ENCODE measurements at places on chromosomes 7 and 10.
A peak's percentile ranks its signal among the peaks of the same experiment; 100 is the strongest.

GRCh38 chr10:75542084-75542483 is 110.7 kb downstream of the LRMDA start:
- DNase-seq: no peak

DNA sequence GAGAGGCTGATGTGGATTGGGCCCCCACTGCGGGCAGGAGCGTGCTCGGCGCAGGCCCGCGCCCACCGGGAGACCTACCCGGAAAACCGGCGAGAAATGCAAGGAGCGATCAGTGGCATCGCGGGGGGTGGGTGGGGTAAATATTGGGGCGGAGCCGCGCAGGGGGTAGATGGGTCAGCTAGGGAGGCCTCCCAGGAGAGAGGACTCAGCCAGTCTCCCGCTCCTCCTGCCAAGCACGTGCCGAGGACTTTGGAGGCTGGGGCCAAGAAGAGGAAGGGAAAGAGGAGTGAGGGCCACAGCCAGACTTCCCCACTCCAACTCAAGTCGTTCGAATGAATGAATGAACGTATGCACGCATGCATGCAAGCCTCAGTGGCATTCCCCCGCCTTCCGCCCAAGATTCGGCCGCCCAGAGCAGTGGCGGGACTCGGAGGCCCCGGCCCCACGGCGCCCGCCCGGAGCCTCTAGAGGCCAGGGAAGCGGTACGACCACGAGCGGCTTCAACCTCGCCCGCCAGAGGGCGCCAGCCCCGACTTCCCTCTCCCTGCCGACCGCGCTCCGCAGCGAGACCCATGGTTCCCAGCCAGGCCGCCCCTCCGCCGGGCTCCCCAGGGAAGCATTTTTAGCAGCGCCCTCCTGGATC is 3.6 kb downstream of the NPM3 start:
- DNase-seq: peak; percentile 91

GRCh38 chr7:76359111-76359977 is 553 bp upstream of the YWHAG start:
- peak; percentile 98 for DNase-seq

- DNase-seq: no peak
Measured at GRCh38 chr7:96833676-96834453, 124.2 kb upstream of the SEM1 start.

DNA sequence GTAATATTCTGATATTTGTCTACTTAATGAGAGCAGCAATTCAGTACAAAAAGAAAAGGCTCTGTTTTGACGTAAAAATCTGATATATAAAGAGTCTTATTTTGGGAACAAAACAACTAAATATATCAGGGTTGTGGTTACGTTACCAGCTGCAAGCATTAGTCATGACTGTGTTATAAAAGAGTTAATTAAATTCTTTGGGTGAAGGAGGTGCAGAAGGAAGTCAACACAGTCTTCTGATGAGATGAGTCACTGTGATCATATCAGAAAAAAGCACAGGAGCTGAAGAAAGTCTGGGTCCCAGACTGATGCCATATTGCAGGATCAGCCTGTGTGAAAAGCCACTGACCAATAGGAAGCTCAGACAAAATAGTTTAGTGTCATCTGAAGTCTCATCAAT is 234.3 kb upstream of the TEX47 start:
- DNase-seq: no peak

- peak; percentile 14 for DNase-seq
Measured at GRCh38 chr7:30647589-30648364, 34.5 kb downstream of the CRHR2 start.

GRCh38 chr7:21261627-21262594 is 166.0 kb upstream of the SP4 start:
- DNase-seq: peak; percentile 19

DNA sequence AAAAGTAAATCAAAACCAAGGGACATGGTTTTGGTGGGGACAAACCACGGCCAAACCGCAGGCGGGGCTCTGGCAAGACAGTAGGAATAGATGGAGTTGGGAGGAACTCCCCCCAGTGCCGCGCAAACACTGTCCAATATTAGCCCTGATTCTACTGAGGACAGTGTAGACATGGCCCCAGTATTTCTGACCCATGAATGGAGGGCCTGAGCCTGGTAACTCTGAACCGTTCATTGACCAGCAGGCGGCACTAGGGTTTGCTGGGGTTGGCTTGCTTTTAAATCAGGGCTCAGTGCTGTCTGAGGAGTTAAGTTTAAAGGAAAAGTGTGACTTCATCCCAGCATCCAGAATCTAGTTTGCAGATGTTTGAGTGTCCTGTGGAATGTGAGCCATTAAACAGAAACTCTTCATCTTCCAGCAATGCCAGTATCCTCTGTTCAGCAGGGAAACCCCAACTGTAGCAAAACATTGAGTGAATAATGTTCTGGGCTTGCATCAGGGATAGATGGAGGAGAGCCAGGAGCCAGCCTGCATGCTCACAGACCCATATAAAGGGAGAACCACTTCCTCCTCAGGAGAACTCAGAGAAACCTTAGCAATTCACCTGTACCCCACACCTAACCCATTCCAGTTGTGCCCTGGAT is 147.4 kb upstream of the PRSS58 start:
- no peak for DNase-seq

GRCh38 chr7:32023376-32023775 is 46.8 kb downstream of the PDE1C start:
- DNase-seq: no peak

DNA sequence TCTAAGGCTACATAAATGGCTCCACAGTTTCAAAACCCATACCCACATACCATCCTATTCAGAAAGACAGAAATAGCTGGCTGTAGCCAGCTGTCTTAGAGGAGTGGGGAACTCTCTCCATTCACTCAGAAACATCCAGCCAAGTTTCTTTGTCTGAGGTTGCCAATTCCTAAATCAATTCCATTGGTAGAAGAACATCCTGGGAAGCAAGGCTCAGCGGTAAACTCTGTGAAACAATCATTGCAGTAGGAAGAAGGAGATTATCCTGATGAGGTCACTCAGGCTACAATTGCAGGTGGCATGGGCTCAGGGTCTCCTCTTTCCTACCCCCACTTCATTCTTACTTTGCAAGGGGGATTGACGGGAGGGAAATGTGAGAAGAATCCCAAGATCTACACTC is 154.0 kb downstream of the ETV1 start:
- no peak for DNase-seq

DNA sequence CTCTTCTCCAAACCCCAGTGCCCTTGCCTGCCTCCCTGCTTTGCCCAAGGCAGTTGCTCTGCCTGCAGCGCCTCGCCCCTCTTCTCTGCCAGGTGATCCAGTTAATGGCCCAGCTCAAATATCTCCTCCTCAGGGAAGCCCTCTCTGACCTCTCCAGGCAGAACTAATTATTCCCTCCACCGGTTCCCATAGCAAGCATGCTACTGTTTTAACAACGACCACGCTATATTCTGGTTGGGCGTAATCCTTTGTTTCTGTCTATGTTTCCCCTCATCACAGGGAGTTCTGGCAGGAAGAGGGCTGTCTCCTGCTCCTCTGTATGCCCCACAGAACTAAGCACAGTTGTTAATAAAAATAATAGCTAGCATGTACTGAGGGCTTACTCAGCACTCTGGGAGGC is 36.8 kb upstream of the R3HCC1L start:
- DNase-seq: no peak

DNA sequence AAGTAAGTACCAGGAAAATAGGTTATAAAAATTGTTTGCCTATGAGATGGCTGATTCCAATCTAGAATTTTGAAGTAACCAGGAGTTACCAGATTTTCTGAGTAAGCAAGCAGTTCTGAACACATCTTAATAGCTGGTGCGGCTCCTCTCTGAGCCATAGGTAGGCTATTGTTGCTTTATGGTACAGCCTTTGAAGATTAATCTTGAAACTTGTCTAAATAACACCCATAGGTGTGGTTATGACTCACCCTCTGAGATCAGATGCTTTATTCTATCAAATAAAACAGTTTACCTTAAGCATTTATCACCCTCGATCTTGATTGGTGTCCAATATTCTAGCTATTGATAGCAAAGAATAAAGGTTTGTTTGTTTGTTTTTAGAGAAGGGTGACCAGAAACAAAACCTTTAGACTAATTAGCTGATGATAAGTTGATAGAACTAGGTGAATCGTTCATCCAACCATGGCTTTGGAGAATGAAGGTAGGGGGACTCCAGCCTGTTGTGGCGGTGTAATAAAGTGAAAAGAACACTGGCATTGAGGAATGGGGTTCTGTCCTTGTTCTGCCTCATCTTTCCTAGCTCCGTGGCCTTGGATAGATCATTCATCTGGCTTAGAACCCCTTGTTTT is 72.2 kb downstream of the VTI1A start:
- DNase-seq: peak; percentile 29

- no peak for DNase-seq
Measured at GRCh38 chr10:62512732-62513475, 138.7 kb downstream of the ZNF365 start.

DNA sequence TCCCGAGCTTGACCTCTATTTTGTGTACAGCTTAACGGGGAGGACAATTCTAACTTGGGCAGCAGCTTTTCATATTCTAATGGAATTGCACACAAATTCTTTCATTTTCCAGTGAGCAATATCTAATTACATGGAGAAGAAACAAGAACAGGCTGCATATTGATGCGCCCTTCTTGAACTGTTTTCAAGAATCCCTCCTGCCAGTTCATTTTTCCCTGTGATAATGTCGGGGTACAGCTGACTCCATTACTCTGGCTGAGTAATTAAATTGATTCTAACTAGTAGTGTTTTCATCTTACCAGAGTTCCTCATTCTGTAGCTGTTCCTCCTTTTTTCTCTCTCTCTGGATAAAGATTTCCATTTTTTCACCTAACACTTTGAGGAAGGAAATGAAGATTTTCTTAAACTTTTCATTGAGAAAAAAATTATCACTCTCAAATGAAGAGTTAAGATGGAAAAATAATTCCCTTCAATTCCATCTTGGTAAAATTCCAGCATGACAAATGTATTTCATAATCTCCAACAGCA is 190.9 kb downstream of the FANK1 start:
- no peak for DNase-seq

DNA sequence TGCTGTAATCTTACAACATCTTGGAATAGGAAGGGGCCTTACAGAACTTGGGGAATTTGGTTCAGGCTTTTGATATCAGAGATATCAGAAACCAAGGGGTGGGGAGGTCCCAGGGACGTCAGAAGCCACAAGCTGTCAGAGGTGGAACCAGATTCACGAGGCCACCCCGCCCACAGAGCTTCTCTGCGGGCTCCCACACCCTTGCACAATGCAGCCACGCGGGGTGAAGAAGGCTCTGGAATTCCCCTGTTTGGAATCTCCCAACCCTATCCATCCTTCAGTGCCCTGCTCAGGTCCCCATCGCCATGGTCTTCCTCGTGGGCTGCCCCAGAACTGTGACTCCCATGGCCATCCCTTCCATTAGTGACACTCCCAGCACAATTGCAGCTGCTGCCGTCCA is 247.1 kb upstream of the SHH start:
- no peak for DNase-seq

DNA sequence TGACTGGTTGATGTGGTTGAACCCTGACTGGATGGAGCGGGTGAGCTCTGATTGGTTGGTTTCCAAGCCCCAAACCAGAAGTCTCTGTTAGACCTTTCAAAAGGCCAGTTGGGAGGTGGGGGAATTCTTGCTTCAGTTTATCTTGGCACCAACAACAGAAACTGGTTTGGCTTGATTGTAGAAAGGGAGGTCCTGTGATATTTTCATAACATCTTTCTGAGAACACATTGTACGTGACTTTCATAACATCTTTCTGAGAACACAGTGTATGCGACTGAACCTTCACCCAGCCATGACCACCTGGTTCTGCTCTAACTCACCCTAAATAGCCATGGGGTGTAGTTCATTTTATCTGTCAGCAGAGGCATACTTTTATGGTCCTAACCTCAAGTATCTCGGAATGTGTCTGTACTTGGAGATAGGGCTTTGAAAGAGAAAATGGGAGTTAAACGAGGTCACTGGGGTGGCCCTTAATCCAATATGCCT is 88.3 kb downstream of the GALNT17 start:
- no peak for DNase-seq

GRCh38 chr7:7563813-7564212 is 2.9 kb upstream of the MIOS start:
- no peak for DNase-seq

DNA sequence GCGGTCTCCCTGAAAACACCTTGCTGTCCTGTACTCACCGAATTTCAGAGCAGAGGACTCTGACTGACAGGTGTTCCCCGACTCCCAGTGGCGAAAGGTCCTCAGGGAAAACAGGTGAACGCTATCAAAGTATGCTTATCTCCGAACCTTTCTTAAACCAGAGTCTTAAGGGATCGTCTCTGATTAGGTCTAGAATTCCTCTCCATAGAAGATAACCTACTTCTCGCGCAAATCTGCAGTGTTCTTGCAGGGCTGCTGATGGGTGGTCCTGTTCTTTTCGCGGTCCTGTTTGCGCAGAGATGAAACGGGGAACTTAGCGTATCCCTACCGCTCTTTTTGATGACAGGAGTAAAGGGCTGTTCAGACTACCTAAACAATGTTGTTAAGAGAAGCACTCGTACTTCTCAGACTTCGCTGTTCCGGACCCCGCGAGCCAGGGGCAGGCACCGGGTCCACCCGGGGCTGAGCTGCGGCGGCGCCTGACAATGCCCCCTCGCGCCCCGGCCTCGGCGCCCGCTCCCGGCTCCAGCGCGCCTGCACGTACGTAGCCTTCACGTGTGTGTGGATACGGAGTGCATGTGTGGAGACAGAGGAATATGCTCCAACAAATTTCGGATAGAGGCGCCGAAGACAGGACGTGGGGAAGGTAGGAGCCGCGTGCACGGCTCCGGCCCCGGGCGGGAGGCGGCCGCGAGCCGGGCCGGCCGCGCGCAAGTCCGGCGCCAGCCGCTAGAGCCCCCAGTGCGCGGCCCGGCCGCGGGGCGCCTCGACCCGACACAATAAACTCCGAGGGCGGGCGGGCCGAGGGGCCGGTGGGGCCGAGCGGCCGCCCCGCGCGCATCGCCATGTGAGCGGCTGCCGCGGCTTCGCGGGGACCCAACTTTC is 766 bp upstream of the ZMYND11 start:
- DNase-seq: peak; percentile 51

DNA sequence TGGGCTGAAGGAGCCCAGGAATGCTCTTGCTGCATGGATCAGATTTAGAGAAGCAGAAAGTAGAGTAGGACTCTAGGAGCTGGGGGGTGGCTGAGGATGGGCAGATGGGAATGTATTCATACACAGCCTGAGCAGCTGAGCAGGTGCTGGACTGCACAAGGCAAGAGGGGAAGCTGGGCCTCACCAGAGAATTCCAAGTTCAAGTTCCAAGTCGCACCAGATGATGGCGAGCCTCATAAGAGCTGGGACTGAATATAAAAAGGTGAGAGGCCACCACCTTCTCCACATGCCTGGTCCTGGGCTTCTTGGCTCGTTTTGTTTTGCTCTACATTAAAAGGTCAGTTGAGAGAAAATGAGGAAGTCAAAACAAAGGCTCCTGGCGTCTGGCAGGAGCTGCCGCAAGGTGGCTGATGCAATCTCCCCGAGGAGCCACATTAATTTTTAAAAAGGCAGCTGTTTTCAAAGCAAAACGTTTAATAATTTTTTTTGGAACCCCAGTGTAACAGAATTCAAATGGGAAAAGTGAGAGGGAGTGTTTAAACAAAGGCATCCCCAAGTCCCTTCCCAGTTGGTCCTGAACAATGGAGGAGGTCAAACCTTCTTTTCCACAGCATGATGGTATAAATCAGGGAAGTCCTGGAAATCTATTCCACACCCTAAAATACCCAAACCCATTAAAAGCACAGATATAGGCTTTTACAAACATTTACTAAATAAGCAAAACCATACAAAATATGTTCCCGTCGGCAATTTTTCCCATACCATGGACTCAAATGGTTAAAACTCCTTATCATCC is 9.5 kb downstream of the CYREN start:
- no peak for DNase-seq

- peak; percentile 60 for DNase-seq
Measured at GRCh38 chr10:50275650-50276235, 24.4 kb upstream of the ASAH2 start.
